Left lobe of liver (tissue), 2 donors: ENCODE measurements at places on chromosomes 11 and 22.

GRCh38 chr11:90250970-90251369 lies 28.1 kb upstream of the CHORDC1 start:
- no peak for DNase-seq

GRCh38 chr22:46833228-46833627 lies 70.8 kb downstream of the TBC1D22A start:
- DNase-seq: no peak

DNA sequence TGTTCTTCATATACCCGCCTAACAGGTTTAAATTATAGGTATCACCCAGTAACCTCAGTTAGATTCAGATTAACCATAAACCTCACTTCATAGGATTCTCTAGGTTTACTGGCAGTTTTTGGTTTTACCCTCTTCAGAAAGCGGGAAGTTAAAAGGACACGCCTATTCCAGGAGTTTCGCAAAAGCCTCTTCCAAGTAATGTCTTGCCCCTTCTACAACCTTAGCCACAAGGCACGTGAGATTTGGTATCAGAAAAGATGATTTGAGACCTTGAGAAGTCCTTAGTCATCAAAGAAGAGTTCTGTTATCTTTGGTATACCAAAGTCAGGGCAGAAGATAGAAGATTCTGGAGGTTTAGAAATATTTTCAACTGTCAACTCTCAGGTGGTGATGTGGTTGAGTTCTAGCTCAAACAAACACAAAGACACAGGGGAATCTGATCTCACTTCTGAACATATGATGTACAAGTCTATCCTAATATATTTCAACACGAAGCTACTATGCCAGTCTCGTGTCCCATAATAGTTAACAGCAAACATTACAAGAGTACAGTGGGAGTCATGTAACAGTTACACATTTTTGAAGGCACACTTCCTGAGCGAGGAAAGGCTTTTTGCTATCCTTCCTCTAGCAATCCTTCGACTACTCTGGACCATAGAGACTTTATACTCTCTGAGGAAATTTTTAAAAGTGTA lies 103.5 kb downstream of the USP35 start:
- no peak for DNase-seq

DNA sequence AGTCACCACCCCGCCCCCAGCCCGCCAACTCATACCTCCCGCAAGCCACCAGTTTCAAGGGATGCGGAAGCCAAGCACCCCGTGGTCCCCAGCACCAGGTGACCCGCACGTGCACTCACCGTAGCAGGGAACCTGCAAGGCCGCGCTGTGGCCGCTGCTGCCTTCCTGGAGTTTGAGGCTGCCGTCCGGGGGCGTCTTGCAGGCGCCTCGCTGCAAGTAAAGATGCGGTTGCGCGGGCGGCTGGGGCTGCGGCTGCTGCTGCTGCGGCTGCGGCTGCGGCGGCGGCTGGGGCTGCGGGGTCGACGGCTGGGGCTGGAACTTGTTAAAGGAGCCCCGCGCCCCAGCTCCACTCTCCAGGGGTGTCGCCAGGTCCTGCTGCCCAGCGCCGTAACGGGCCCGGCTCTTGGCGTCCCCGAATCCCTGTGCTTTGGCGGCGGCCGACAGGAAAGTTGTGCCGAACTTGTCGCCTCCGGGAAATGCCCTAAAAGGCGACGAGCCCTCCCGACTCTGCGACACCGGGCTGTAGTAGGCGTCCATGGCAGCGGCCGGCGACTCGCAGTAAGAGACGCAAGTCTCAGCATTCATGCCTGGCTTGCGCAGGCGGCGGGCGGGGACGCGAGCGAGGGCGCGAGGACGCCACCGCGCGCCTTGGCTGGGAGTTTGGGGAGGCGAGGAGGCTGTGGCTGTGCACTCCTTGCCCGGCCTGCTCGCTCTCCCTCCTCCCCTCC lies at the start of gene ALX4:
TSS of gene ALX4 (minus strand) at position 662 of the 728 bp plus-strand sequence. CDS start at position 585, 77 bp downstream.
- DNase-seq: no peak

- DNase-seq: peak; percentile 99
Observed at GRCh38 chr11:62727165-62727871, at the start of gene HNRNPUL2. Gene HNRNPUL2 (minus strand): TSS chr11:62727457. CDS start chr11:62727156, 301 bp downstream.

DNA sequence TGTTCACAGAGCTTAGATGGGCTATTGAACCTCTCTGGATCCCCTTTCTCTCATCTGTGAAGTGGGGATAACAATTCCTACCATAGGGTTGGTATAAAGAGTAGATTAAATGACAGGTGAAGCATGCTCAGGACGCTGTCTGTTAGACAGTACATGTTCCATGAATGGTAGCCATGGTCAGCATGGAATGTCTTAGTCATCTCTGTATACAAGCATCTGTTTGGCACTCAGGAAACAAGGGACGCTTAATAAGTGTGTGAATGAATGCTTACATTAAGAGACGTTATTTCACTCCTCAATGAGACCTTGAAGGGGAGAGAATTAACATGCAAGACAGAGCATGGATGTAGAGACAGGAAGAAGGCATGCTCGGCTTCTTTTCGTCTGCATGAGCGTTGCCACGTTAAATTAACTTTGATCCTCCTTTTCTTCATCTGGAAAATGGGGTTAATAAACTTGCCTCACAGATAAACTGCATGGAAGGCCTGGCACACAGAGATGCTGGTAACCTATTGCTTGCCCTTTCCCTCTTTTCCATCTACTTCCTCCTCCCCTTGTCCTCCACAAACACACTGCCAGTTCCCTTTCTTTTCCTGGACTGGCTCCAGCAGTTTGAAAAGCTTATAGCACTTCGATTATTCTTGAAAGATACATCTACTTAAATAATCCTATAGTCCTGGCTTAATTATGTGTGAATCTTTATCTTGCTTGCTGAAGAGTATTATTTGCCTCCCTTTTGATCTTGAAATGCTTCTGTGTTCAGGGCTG lies 267.2 kb upstream of the MTNR1B start:
- no peak for DNase-seq
